ENCODE measurements at places on chromosomes 3 and 15.
A peak's percentile ranks its signal among the peaks of the same experiment; 100 is the strongest.

GRCh38 chr15:61130950-61131942 lies 97.9 kb downstream of the RORA start:
- no peak for DNase-seq

DNA sequence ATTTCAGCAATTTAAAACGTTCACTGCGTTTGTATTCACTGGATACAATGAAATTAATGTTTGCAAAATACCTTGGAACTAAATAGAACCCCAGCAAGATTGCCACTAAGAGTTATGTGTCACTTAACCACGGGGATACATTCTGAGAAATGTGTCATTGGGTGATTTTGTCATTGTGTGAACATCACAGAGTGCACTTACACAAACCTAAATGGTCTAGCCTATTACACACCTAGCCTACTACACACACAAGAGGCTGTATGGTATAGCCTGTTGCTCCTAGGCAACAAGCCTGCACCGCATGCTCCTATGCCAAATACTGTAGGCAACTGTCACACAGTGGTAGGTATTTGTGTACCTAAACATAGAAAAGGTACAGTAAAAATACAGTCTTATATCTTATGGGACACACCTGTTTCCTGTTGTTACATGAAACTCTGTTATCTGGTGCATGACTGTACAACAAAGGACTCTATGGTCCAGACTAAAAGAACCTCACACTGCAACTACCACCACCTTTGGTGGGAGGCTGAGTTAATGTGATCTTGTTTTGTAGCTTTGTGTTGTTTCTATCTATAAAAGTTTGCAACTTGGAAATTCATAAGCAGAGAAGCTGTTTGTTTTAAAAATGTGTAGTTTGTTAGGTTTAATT lies 92.2 kb upstream of the NTRK3 start:
- no peak for DNase-seq

GRCh38 chr15:51067510-51067909 lies 27.2 kb downstream of the TNFAIP8L3 start:
- no peak for DNase-seq

DNA sequence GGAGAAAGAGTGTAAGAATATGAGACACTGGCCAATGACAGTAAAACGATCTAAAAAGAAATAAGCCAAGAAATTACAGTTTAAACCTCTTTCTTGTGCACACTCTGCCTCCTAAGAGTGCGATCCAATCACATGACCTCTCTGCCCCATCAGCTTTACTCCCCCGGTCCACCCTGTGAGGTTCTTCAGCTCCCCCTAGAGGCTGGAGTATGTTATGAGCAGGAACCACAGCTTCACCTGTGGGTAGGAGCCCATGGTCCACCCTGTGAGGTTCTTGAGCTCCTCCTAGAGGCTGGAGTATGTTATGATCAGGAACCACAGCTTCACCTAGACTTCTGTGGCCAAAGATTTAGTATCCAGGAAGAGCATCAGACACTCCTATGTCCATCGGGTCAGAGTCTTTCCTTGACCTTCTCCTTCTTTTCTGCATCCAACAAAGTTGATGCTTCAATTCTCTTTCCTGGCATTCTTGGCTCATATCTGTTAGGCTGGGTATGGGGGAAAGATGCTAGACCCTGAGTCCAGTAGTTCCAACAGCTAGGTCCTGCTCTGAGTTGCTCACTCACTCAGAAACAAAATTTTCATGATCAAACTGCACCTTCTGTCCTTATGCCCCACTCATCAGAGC lies 164.0 kb downstream of the MINAR1 start:
- peak; percentile 76 for DNase-seq

GRCh38 chr3:5498981-5499380 lies 311.5 kb downstream of the EDEM1 start:
- DNase-seq = no peak

DNA sequence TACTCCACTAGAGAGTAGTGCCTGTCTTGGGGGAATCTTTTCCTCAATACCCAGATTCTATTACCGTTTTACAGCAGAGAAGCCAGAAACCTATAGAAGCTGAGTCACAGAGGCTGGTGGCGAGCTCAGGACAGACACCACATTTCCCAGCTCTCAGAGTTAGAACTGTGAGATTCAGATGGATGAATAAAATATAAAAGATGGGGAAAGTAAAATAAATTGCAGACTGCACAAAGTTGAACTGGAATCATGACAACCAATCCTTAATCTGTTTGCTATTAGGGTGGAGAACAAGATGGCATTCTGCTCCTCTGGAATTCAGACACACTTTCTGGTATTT lies 40.5 kb upstream of the CMSS1 start:
- DNase-seq = no peak

DNA sequence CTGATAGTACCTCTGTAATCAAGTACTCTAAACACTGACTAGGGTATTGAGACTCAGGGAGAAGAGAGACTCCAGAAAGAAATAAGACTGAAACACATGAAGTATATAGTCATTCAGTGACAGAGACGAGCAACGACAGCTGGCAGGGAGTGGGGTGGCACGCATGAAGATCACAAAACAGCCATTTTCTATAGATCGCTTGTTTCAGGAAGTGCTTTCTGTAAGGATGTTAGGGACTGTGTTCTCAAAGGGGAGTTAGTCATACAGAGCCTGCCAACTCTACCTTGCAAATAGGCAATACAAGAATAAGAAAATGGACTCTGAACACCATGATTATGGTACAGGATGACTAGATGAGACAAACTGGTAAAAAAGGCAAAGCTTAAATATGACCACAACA lies 139.5 kb downstream of the TBL1XR1 start:
- peak; percentile 67 for DNase-seq

DNA sequence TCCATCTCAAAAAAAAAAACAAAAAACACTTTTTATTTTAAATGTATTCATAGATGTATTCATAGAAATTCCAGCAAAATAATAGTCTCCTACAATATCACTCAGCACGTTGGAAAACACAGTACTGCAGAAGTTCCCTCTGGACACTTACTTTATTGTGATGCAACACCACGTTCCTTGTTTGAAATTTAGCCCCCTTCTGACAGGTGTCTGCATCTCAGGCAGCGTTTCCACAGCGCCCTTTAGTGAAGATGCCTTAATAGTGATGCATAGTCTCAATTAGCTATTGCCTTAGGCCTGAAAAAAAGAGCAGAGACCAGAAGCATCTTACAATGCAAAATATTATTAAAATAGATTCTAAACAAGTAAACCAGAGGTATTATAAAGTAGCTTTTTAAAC lies 20.3 kb downstream of the IL12A start:
- DNase-seq = no peak

GRCh38 chr3:154552338-154552737 lies 122.3 kb upstream of the GPR149 start:
- no peak for DNase-seq

GRCh38 chr3:65508750-65509422 lies 529.8 kb downstream of the MAGI1 start:
- no peak for DNase-seq

GRCh38 chr3:188279502-188280335 lies 125.8 kb downstream of the LPP start:
- no peak for DNase-seq

GRCh38 chr3:8512234-8512633 lies 10.6 kb downstream of the LMCD1 start:
- no peak for DNase-seq

DNA sequence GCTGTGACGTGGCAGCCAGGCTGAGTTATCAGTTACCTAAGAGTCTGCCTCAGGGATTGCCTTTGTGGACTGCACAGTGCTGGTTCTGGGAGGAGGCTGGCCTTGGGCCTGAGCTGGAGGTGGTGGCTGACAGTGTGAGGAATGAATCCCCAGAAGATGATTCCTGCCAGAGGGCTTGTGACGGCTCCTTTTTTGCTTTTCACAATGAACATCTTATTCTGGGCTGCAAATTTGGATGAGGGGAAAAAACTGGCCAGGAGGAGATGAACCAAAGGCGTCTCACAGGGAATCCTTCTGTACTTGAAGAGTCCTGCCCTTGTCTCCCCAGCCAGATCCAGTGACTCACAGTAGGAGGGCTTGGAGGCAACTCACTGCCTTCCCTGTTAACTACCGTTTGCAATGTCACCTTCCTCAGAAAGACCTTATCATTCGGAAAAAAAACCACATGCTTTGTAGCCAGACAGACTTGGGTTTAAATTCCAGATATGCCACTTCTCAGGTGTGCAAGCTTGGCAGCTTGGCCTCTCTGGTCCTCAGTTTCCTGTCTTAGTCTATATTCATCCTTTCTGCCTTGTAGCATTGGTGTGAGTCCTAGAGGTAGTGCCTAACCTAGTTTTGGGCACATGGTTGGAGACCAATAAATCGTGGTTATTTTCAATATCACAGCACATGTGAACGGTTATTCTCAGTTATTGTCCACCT lies 19.1 kb downstream of the ST6GAL1 start:
- DNase-seq = no peak

GRCh38 chr15:70320482-70320881 lies 222.8 kb upstream of the TLE3 start:
- no peak for DNase-seq

DNA sequence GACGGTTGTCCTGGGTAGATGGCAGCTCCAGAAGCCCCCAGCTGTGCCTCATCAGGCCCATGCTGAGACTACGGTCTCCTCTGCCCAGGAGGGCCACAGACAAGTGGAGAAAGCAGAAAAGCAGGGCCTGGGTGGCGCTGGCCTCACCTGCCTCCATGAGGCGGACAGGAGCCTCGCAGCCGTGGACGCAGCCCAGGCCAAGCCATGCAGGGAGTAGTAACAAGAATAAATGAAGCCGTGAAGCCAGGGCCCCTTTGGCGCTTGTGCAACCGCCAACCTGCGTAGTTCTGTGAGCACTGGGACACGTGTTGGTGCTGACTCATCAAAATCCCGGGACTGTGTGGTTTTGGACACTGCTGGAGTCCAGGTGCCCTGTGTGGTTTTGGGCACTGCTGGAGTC lies 12.3 kb upstream of the MUC4 start:
- no peak for DNase-seq

- no peak for DNase-seq
Measured at GRCh38 chr15:88334436-88334835, 77.9 kb upstream of the NTRK3 start.

GRCh38 chr15:96893159-96893906 lies 562.8 kb downstream of the NR2F2 start:
- no peak for DNase-seq

DNA sequence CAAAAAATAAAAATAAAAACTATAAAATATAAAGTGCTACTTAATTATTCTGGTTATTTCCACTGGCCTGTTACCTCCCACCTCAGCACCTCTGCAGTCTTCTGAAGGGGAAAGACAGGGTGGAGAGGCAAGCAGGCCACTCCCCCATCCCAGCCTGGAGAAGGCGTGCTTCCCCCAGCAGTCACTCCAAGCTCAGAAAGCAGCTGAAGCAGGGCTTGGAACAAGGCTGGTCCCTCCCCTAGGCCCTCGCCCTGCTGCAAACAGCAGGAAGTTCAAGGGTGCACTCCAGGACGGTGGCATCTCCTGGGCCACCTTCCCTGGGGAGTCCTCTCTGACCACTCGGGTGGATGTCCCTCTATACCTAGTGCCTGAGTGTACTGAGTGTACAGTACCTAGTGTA lies 21.4 kb downstream of the CACNA2D2 start:
- DNase-seq = no peak

DNA sequence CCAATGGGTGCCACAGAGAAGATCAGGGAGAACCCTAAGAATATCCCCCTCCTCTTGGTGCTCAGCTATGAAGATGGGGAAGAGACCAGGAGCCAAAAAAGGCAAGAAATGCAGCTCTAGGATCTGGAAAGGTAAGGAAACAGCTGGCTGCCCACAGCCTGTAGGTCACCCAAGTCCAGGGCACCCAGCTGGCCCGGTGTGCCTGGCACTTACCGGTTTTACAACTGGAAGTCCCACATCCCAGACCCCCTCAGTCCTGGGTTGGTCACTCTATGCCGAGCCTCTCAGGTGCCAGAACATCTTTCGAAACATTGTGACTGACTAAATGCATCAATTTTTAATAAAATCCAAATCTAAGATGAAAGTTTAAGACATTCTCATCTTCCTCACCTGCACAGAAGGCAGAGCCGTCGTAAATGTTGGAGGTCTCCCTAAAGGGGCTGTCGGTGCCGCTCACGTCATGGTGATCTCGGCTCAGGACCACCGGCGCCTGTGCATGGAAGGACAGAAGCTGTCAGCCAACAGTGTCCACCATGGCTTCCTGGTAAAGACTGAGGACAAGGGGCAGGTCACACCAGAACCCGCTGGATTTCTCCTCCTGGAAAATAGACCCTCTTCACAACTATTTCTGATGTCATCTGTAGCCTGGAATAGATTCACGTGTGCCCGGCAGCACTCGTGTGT lies 13.3 kb upstream of the ZXDC start:
- DNase-seq = no peak

- DNase-seq = no peak
Measured at GRCh38 chr3:66092175-66092995, 53.7 kb upstream of the MAGI1 start.

GRCh38 chr3:128415773-128416577 lies 50.7 kb downstream of the DNAJB8 start:
- no peak for DNase-seq

- no peak for DNase-seq
Measured at GRCh38 chr3:159137949-159138348, 336.1 kb downstream of the MFSD1 start.

DNA sequence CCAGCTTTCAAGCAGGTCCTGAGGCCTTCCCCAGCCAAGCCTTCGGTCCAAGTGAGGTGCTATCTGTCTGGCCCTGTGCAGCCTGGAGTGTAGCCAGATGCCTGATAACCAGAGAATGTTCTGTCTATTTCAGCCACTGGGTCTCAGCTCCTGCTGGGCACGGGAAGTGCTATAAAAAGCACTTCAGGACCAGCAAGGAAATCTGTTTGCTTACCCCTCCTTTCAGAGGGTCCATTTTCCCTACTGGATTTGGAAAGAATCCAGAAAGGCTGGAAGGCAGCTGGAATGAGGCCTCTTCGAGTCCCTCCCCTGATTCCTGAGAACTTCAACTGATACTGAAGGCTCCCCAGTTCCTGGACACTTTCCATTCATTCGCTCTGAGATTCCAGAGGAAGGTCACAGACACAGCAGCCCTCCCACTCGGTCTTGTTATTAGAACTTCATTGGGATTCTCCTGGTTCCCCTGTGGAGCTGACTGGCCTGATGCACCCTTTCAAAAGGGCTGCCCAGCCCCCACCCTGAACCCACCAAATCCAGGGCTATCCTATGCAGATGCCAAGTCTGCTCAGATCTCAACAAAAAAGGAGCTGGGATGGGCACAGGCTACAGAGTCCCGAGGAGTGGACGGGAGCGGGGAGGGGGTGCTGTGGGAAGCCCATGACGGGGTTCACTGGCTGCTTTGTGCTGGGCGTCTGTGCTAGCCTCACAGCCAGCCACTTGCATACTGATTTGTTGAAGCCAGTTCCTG lies 70.4 kb downstream of the UMPS start:
- no peak for DNase-seq

GRCh38 chr15:64747578-64747977 lies 27.8 kb downstream of the RBPMS2 start:
- no peak for DNase-seq

GRCh38 chr15:91936927-91937326 lies 83.4 kb downstream of the SLCO3A1 start:
- DNase-seq = no peak

- DNase-seq = no peak
Measured at GRCh38 chr3:71423151-71423906, 160.2 kb downstream of the FOXP1 start.

All from stimulated activated naive CD8-positive, alpha-beta T cell treated with anti-CD3 and anti-CD28 coated beads, Interleukin-15, amount 100 ng/mL, for 72 hours (primary cell).